ENCODE measurements at places on chromosomes 2 and 18. TPM values are rescaled to one million over a fixed set of nuclear protein-coding genes. Genes with fewer than 3 reads are reported as not detected.

Gene GBX2
- polyA plus RNA-seq = not detected

Gene STRN
- polyA plus RNA-seq = 4.9 TPM

Gene CYS1
- 0.54 TPM for polyA plus RNA-seq

Gene CACNB4
- polyA plus RNA-seq = 0.27 TPM

Gene DOK6
- polyA plus RNA-seq = 0.27 TPM

Gene GRHL1
- polyA plus RNA-seq = 2.3 TPM

Gene PROC
- polyA plus RNA-seq = 1.0 TPM

Gene FAP
- polyA plus RNA-seq = not detected

Gene PARD6G
- polyA plus RNA-seq = 4.3 TPM

Gene POTEJ
- polyA plus RNA-seq = not detected

Gene KRTCAP3
- polyA plus RNA-seq = 59.4 TPM

Gene EHD3
- 0.22 TPM for polyA plus RNA-seq

Gene ACMSD
- not detected for polyA plus RNA-seq

Gene DUSP2
- polyA plus RNA-seq = 5.1 TPM

Gene GTF2A1L
- not detected for polyA plus RNA-seq

Gene MC2R
- polyA plus RNA-seq = 0.01 TPM
